ENCODE measurements at places on chromosomes 2 and 18.
A peak's percentile ranks its signal among the peaks of the same experiment; 100 is the strongest.

DNA sequence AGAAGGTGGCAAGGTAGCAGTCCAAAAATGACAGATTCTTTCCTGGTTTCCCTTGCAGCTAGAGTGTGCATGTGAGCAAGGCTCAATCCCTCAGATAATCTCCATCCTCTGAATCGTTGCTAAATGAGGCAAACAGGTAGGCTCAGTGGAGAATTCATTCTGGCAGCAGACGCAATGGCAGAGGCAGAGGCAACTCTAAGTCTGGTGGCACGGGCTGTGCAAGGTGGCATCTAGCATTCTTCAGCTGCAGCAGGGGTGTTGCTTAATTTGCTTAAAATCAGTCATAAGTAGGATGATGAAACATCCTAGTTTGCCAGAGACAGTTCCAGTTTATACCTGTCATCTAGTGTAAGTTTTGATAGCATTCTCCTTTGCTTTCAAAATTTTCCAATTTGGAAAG, 391.1 kb upstream of the MEX3C start:
- DNase-seq = no peak

GRCh38 chr2:187593098-187593497, 38.9 kb upstream of the TFPI start:
- DNase-seq = no peak

- no peak for DNase-seq
Observed at GRCh38 chr2:152825834-152826233, 107.4 kb downstream of the ARL6IP6 start.

- DNase-seq = no peak
Observed at GRCh38 chr2:6352906-6353515, 512.7 kb downstream of the CMPK2 start.

DNA sequence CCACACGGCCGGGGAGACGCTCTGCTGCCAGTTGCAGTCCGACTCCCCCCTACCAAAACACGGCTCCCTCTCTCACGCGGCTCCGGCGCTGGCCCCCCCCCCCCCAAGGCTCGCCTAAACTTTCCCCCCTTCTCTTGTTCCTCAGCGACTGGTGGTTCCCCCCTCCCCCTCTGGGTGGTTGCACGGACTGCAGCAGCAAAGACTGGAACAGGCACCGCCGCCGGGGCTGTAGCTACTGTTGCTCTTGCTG, 281 bp downstream of the XPO1 start:
- DNase-seq = no peak

GRCh38 chr18:11320986-11321385, 171.6 kb upstream of the PIEZO2 start:
- DNase-seq = no peak

GRCh38 chr2:73611193-73611592, 31.0 kb downstream of the NAT8 start:
- no peak for DNase-seq

GRCh38 chr2:9768388-9768787, 74.9 kb upstream of the TAF1B start:
- DNase-seq = no peak

DNA sequence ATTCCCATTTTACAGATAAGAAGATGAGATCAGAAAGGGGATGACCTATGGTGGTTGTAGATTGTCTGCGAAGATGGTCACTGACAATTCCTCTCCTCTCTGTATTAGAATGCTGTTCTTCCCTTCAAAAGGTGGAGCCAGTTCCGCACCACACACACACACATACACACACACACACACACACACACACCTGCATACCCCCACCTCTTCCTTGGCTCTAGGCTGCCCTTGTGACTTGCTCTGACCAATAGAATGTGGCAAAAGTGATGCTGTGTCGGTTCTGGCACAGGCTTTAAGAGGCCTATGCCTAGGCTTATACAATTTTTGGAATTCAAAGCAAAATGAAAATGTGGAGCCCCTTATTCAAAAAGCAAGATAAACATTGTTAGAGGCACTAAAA, 88.0 kb downstream of the ZFP36L2 start:
- DNase-seq = no peak

DNA sequence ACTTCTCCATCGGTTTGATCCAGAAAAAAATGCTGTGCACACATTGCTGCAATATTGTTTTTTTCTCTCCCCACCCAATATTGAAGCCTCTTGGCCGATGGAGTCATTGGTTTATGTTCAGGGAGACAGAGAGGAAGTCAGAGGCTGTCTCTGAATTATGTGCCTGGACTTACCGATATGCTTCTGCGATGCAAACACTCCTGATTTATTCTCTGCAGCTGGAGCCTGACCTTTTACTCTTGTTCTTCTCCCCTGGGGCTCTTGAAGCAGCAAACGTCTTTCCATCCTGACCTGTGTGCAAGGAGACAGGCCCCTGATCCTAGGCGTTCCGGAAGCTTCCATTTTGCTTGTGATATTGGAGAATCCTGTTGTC, 99.6 kb downstream of the PTGR3 start:
- no peak for DNase-seq

DNA sequence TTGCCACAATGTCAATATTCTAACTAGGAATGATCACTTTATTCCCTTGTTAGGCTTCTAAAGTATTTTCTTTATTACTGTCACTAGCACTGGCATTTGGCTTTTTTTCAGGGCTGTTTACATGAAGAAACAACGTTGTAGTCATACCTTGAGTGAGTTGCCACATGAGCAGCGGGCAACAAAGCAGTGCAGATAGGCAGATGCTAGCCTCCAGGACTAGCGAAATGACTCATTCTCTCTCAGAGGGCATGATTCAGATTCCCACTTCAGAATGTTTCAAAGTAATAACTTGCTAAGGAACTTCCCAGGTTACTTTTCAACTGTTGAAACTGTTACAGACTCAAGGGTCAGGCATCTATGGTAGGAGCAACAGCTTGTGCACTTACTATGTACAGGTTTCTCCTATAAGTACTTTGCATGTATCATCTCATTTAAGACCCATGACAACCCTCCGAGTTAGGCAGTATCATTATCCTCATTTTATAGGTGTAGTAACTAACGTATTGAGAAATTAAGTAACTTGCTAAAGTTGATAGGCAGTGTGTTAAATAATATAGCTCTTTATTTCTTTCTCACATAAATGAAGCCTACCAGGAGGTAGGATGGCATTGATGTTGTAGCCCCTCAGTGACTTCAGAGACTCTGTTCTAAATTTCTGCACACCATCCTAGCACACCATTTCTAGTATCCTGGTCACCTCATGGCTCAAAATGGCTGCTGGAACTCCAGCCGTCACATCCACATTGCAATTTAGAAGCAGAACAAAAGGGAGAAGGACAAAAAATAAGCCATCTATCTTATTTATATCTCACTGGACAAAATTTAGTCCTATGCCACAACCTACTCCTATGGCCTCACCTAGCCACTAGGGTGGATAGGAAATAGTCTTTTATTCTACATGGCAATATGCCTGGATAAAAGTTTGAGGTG, 83.3 kb downstream of the ICOS start:
- DNase-seq = peak; percentile 97

- no peak for DNase-seq
Observed at GRCh38 chr2:66457545-66457944, 22.6 kb downstream of the MEIS1 start.

DNA sequence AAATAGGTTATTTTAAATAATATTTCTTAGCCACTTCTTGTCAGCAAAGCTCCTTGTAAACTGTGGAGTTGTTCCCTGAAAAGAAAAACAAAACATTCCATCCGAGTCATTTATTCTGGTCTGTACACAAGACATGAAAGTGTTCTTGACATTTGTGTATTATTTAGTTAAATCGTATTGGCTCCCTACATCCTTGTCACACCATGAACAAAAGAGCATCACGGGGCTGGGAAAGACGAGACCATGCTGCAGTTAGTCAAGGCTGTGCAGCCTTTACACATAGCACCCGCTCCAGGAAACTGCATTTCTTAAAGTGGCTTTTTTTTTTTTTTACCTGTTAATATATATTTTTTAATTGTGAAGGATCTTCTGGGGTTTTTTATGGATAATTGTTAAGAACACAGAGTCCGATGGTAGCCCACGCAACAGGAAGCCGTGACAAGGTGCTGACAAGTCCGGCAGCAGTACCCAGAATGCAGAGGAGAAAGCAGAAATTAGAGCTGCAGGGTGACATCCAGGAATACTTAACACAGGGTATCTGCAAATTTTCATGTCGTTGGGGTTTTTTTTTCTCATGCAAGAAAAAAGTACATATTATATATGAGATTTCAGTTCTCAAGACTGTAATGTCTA, 588.4 kb downstream of the ARHGAP15 start:
- no peak for DNase-seq

GRCh38 chr2:10305715-10306114, 3.0 kb downstream of the HPCAL1 start:
- DNase-seq = peak; percentile 41

All from activated CD4-positive, alpha-beta T cell treated with anti-CD3 and anti-CD28 coated beads, Interleukin-10, Interleukin-2, amounts not matched to agents 100 ng/mL and 50 ng/mL, durations not matched to agents 16 hours and 8 hours (primary cell).